SK-N-SH (cell line): ENCODE measurements at places on chromosomes 2 and 18. TPM values are rescaled to one million over a fixed set of nuclear protein-coding genes. Genes with fewer than 3 reads are reported as not detected.

Gene SH3RF3
- polyA plus RNA-seq, result 1.3 and 1.9 TPM in 2 replicates

Gene RNU2-63P
- polyA plus RNA-seq, result not detected in 2 replicates

Gene LCT
- polyA plus RNA-seq, result not detected in 2 replicates

Gene MOGAT1
- not detected in 2 replicates for polyA plus RNA-seq

Gene NXPH2
- not detected in 2 replicates for polyA plus RNA-seq

Gene ALLC
- 0.08 TPM in 1 of 2 replicates, not detected in the other for polyA plus RNA-seq

Gene OXER1
- not detected in 2 replicates for polyA plus RNA-seq

Gene NEU2
- not detected in 2 replicates for polyA plus RNA-seq

Gene LYPD6
- 8.1 and 11.0 TPM in 2 replicates for polyA plus RNA-seq

Gene CXCR2
- not detected in 2 replicates for polyA plus RNA-seq

Gene RAX
- not detected in 2 replicates for polyA plus RNA-seq

Gene ASTL
- polyA plus RNA-seq, result not detected in 2 replicates

Gene ASB18
- polyA plus RNA-seq, result not detected in 2 replicates

Gene CTAGE1
- 0.03 and 0.07 TPM in 2 replicates for polyA plus RNA-seq

Gene ADAM23
- 3.6 and 3.7 TPM in 2 replicates for polyA plus RNA-seq

Gene AQP12A
- not detected in 2 replicates for polyA plus RNA-seq

Gene GPR17
- 0.03 TPM in 1 of 2 replicates, not detected in the other for polyA plus RNA-seq

Gene LYG2
- not detected in 2 replicates for polyA plus RNA-seq

Gene LOXHD1
- not detected in 2 replicates for polyA plus RNA-seq

Gene TFPI
- polyA plus RNA-seq, result 2.1 and 2.3 TPM in 2 replicates

Gene FOXI3
- polyA plus RNA-seq, result 0.02 TPM in 1 of 2 replicates, not detected in the other

Gene DPP10
- not detected in 2 replicates for polyA plus RNA-seq

Gene CCDC141
- 0.02 TPM in 2 replicates for polyA plus RNA-seq

Gene QPCT
- polyA plus RNA-seq, result 0.06 and 0.12 TPM in 2 replicates

Gene SCN1A
- 0.02 TPM in 1 of 2 replicates, not detected in the other for polyA plus RNA-seq

Gene GMPPA
- 61.3 and 75.1 TPM in 2 replicates for polyA plus RNA-seq

Gene TBR1
- polyA plus RNA-seq, result under 0.01 TPM in 1 of 2 replicates, not detected in the other

Gene DNAJC27
- polyA plus RNA-seq, result 2.4 and 3.6 TPM in 2 replicates

Gene EN1
- polyA plus RNA-seq, result not detected in 2 replicates

Gene MMADHC
- 40.4 and 45.1 TPM in 2 replicates for polyA plus RNA-seq

Gene GMCL1
- 5.3 and 6.2 TPM in 2 replicates for polyA plus RNA-seq

Gene DNAJC5G
- 0.18 TPM in 1 of 2 replicates, not detected in the other for polyA plus RNA-seq

Gene POTEJ
- polyA plus RNA-seq, result not detected in 2 replicates

Gene MDH1B
- 1.7 and 2.8 TPM in 2 replicates for polyA plus RNA-seq
